ENCODE measurements at places on chromosomes 3 and 15.

DNA sequence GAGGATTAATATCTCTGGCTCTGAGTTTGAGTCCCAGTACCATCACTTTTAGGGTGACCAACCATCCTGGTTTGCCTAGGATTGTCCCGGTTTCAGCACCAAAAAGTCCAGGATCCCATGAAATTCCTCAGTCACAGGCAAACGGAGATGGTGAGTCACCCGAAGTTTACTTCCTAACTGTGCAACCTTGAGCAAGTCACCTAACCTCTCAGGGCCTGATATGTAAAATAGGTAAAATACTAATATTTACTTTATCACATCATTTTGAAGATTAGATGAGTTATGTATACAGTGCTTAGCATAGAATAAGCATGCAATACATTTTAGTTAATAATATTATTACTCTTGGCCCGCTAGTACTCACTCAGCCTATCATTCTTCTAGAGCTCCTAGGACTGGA is 91.1 kb upstream of the KCNMB2 start:
- no peak for DNase-seq

GRCh38 chr15:65512807-65513416 is 4.6 kb downstream of the DPP8 start:
- DNase-seq = peak; percentile 13

GRCh38 chr15:62770752-62771151 is 271.8 kb upstream of the TPM1 start:
- no peak for DNase-seq

GRCh38 chr3:41987627-41988026 is 25.7 kb upstream of the ULK4 start:
- no peak for DNase-seq

DNA sequence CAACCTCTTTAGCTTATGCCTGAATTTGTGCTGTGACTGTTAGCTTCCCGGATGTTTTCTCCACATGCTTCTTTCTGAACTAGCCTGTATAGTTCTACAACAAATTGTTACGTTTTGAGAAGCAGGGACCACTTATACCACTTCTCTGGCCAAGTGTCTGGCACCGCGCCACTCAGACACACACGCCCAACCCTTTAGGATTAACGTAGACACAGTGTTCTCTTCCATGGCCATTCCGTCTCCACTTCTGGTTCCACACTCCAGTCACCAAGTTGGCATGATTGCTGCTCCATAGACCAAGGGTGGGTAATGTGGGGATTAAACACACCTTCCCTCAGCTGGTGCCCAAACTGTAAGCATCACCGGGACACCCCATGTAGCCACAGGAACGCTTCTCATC is 755 bp upstream of the TMEM108 start:
- peak; percentile 43 for DNase-seq

GRCh38 chr3:127889461-127889863 is 25.6 kb upstream of the KBTBD12 start:
- no peak for DNase-seq

DNA sequence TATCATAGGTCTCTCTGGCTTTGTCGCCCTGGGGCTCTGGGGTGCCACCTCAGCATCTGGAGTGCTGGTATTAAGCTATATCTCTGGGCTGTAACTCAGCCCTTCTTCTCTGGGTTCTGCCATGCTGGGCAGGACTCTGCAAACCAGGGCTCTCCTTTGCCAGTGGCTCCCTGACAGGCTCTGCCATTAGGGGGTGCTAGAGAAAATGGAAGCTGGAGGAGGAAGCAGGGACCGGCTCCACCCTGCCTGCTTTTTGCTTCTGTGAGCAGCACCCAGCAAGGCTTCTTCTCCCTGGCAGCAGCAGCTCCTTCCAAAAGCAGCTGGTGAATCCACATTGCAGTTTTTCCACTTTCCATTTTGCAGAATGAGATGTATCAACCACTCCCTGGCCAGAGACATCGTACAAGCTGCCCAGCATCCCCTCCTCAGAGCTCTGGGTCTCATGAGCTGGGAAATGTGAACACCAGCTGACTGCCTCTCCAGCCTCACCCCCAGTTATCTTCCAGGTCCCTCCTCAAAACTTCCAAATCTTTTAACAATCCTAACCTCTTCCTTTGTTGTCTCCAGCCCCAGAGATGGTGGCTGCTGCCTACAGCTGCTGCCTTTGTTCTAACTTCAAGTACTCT is 165.0 kb downstream of the ABHD5 start:
- peak; percentile 0 for DNase-seq

DNA sequence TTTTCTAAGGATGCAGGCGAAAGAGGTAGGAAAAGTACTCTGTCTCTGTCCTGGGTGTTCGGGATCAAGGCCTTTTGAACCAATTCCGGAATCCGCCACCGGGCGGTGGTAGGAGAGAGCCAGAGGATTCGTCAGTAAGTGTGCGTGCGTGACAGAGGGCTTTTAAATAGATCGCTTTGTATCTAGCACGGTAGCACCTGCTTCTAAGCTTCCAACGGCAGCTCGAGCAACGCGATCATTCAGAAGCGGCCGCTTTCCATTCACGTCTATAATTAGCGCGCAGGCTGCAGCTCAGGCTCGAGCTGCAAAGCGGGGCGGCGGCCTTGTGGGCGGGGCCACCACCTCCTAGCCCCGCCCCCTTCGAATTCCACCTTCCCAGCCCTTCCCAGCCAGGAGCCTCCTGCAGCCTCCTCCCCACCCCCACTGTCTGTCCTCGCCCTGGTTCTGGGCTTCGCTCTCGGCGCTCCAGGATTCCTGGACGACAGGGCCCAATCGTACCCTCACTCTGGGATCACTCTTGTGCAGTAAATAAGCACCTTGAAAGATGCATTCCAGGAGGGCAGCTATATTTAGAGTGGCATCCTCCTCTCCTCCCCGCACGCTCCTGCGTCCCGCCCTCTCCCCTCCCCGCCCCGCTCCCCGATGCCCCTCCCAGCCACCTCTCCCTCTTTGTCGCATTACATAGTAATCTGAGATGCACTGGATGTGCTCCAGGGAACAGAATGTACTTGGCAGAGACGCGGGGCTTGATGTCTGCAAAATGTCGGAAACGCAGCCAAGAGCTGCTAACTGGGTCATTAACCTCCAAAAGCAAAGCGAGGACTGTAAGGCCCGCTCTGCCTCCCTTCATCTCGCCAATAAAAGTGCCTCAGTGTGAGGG is 224.1 kb upstream of the TPRG1 start:
- DNase-seq = peak; percentile 99

DNA sequence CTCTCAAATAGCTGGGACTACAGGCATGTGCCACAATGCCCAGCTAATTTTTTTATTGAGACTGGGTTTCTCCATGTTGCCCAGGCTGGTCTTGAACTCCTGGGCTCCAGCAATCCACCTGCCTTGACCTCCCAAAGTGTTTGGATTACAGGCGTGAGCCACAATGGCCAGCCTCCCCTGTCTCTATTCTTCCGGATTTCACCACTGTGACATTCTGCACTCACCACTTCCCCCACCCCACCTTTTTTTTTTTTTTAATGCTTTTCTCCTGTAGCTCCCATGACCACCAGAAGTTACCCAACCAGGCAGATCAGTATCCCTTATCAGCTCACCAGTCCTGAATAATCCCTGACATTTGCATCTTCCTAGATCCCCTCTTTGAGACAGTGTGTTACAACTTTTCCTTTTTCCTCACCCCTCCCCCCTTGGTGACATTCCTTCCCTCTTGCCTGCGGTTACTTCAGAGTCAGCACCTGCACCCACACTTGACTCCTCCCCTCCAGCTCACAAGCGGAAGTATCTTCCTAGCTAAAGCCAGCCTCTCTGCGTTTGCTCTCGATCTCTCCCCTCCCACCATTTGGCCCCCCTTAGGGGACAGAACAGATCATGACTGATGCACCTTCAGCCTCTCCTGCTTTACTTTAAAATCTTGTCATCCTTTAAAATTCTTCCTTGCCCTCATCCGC is 13.5 kb upstream of the ZNF592 start:
- no peak for DNase-seq

DNA sequence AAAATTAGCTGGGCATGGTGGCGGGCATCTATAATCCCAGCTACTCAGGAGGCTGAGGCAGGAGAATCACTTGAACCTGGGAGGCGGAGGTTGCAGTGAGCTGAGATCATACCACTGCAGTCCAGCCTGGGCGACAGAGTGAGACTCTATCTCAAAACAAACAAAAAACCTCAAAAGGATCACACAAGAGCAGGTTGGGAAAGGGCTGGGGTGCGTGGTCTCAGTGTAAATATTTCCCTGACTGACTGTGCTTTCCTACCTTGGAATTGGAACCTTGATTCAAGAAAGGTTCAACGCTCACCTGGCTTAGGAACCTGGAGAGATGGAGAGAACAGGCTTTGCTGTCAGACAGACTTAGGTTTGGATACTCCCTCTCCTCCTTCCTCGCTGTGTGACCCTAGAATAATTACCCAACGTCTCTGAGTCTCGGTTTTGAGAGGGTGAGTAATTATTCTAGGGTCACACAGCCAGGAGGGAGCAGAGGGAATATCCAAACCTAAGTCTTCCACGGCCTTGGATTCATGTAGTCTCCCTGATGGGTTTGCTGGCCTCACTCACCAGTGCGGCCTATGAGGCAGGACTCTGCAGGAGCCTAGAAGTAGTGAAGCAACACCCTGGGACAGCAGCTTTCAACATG is 24.6 kb downstream of the CYP19A1 start:
- DNase-seq = no peak

DNA sequence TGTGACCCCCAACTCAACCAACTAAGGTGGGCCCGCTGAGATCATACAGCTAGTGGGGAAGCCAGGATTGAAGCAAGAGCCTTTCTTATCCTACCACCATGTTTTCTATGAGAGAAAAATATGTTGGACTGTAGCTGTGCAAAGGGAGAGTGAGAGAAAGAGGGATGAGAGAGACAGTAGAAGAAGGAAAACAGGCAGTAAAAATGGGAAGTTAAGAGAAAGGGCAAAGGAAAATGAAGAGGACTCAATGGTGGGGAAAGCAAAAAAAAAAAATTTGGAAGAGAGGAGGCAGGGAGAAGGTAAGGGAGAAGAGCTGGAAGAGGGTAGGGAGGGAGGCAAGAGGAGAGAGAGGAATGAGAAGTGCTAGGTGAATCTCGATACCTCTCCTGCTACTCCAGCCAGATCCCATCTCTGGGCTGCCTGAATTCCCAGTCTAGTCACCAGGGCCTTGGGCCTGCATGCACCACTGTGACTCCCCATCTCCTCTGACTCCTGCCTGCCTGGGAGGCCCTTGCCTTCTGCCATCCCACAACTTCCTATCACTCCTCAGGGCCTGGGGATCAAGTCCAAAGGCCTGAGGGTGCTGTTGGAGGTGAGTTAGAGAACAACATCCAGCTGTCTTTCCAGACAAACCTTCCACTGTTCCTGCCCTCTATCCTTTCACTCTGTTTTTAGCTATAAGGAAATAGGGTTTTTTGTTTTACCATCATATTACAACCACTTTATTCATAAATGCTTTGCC is 15.7 kb downstream of the FAM81A start:
- no peak for DNase-seq

GRCh38 chr3:14141144-14141543 is 16.3 kb downstream of the TMEM43 start:
- DNase-seq = no peak

- DNase-seq = no peak
These were observed 15.4 kb downstream of the RASGRP1 start for GRCh38 chr15:38549222-38549621.

DNA sequence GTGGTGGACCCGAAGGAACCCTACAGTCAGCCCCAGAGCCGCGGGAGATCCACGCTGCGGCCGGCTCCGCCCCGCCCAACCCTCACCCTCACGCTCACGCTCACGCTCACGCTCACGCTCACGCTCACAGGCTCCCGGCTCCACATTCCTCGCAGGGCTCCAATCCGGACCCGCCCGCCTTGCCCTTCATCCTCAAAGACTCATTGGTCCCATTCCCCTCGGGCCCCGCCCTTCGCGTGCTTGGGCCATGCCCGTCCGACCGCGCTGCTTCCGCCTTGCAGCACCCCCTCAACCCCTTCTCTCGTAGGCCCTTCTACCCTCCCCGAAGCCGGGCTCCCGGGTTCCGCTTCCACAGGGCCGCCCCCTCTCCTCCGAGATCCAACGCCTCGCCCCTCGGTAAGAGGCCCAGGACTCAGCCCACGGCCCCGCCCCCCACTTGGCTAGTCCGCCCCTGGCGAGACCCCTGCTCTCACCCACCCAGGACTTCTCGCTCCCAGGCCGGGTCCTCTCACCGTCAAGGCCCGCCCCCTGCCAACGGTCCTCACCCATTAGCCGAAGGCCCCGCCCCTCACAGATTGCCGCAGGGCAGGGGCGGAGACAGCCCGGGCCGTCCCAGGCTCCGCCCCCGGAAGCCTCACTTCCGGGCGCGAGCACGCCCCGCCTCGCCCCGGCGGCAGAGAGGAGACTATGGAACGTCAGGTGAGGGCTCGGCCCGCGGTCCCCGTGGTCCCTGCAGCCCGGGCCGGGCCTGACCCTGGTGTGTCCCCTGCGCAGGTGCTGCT is at the start of gene APEH:
Gene APEH (plus strand): TSS at position 637 of the 782 bp plus-strand sequence. CDS start 51 bp downstream, at position 688.
- no peak for DNase-seq

GRCh38 chr3:144127700-144128099 is 156.1 kb downstream of the DIPK2A start:
- DNase-seq = no peak

DNA sequence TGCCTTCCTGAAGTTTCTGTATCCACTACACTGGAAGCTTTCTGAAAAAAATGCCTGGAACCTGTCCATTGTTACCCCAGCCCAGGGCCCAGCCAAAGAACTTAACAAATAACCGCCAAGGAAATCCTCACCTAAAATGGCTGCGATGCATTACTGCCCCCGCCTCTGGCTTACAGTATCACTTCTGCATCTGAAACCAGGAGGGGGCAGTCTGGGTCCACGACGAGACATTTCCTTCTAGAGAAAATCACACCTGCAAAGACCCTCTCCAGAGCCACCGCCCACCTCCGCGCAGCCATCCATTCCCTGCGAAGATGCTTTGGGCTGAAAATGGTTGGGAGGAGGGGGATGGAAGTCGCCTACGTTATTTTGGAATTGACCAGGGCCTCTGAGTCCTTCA is 22.4 kb upstream of the CELF6 start:
- DNase-seq = no peak

DNA sequence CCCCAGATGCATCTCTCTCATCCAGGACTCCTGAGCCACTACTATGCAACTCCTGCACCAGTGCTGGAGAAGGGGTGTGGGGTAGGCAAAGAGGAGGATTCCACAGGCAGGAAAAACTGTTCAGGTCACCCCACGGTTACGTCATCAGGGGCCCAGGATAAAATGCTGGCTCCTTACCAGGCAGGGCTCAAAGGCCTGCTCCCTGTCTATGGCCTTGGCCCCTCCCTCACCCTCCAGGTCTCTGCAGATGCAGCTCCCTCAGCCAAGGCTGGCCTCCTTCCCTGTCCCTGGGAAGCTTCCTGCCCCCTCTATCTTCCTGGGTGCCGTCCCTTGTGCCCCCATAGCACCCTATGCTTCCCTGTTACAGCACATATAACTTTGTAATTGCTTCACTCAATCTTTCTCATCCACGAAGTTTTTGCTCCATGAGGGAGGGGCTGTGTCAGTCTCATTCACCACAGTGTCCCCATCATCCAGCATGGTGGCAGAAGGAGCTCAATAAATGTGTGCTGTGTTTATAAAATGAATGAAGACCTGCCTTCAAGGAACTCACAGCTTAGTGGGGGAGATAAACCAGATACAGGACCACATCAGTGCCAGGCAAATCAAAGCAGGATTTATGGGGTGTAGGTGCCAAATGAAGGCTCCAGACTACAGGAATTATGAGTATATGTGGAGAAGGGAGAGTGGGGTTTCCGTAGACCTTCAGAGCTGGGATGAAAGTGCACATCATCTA is 18.6 kb downstream of the KBTBD13 start:
- no peak for DNase-seq

All from NCI-H446 (cell line).